ENCODE measurements at places on chromosomes 4 and X. TPM values are rescaled to one million over a fixed set of nuclear protein-coding genes. Genes with fewer than 3 reads are reported as not detected.

DNA sequence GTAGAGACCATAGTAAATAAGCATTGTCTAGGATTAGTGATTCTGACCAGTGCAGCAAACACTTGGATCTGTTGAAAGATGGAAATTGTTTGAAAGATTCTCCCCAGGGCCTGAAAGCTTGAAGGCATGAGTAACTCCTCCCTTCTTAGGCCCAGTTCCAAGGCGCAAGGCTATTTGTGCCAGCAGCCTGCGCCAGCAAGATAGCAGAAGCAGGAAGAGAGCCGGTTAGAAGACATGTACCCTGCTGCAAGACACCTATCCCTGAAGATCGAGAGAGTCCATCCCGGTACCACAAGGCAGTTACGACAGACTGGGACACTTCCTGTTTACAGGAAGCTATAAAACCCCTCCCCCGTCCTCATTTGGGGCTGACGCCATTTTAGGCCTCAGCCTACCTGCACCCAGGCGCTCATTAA is 72.4 kb upstream of the JADE1 start:
- DNase-seq = no peak

DNA sequence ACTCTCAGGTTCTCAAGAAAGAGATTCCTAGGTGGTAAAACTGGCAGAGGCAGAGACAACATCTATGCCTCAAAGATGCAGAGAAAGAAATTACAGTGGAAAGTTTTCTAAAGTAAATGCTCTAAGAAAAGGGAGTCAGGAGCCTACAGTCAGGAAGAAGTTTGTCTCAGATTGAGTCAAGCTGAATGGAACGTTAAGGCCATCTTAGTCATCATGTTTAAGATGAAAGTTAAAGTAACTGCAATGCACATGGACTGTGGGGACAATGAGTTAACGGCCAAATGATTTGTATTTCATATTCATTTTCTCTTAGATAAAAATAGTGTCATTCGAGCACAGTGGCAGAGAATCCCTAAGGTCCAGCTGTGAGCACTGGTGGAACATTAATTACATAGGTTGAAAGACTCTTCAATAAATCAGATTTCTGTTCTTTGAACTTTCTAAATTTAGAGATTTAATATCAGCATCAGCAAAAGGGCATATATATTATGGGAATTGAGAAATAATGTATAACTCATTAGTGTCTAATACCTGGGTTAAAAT is 384.6 kb downstream of the DTHD1 start:
- no peak for DNase-seq

DNA sequence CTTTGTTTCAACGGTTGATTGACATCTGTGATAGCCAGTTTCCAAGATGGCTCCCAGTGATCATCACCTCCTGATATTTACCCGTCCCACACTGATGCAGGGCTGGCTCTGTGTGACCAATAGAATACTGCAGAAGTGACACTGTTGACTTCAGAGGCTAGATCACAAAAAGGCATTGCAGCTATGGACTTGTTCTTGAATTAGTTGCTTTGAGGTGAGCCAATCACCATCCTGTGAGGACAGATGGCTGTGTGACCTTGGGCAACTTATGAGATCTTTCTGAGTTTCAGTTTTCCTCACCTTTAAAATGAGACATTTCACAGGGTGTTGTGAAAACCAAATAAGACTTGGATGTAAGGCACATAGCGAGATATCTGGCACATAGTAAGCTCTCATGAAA is 1.8 kb upstream of the GPR82 start:
- DNase-seq = no peak

- no peak for DNase-seq
Measured at GRCh38 chrX:130159776-130160175, 5.9 kb downstream of the AIFM1 start.

DNA sequence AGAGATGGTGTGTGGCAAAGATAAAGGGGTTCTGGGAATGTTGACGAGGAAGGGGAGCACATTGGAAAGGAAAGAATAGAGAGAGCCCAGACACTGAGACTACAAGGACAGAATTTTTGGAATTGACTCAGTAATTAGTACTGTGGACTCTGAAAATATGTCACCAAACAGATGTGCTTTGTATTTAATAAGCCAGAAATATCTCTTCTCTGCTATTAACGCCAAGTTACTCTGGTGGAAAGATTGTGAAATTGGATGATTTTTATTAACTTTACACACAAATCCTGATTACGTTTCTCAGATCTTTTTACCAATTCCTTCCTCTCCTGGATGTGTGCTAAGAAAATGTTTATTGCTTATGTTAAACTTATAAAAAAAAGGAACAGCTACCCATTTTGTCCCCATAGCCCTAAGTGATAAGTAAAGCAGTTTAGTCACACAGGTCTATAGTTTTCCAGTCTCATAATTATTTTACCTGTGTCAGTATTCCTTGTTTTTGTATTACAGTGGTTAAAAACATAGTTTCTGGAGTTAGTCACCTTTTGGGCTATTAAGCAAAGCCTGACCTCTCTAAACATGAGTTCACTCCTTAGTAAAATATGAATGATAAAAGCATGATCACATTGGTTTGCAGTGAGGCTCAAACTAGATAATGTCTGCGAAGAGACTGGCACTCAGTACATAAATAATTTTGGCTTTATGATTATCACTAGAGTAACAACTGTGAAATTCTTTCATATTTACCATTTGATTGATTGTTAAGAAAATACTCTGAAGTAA is 1068.3 kb downstream of the STIM2 start:
- peak; percentile 4 for DNase-seq

GRCh38 chr4:99586797-99587196 is 12.2 kb downstream of the MTTP start:
- DNase-seq = no peak

- no peak for DNase-seq
Measured at GRCh38 chrX:107659286-107659685, 31.0 kb downstream of the PRPS1 start.

DNA sequence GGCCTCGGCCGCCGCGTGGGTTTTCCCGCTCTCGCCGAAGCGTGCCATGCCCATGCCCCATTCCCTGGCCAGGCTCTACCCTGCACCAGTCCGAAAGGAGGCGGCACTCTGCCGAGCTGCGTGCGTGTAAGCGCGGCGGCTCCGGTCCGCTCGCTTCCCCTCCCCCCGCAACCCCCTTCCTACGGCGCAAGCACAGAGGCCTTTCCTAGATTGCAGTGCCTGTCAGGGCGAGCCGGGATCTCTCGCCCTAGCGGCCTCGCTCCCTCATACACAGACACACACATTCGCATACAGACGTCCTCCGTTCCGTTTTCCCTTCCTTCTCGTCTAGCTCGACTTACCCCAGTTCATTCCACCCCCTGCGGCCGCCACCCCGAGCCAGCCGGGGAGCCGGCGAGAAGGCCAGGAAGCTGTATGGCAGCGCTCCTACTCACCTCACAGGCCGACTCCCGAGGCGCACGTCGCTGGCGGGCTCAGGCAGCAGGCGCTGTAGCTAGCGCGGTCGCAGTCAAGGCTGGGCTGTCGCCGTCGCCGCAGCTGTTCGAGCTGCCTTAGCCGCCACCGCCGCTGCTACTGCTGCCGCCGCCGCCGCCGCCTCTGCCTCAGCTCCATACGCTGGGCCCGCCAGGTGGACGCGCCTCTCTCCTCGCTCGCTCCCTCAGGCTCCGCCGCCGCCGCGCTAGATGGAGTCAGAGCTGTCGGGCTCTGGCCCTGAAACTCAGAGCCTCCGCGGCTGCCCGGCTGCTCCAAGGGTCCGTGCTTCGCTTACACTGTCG is 615 bp downstream of the NEXMIF start:
- peak; percentile 23 for DNase-seq

- peak; percentile 41 for DNase-seq
Measured at GRCh38 chr4:119135721-119136121, at the start of gene MYOZ2. Gene MYOZ2, plus strand, starts transcription at chr4:119135832. Its CDS starts 694 bp downstream, at chr4:119136526.

DNA sequence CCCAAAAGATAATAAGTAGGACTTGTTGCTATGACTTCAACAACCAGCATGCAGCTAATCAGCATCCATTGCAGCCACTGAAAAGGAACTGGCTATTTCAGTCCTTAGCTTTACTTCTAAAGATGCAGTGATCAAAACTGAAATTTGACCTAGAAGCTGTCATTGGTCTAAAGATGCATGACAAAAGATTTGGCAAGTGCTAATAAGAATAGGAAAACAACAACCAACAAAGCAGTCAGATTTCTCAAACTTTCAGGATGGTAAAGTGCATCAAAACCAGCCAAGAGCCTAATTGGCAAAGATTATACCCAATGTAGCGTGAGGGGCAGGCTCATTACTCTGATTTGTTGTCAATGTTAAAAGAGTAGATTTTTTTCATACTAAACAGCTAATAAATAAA is 77.1 kb upstream of the WDR17 start:
- DNase-seq = no peak

GRCh38 chr4:24888475-24889344 is 24.1 kb downstream of the CCDC149 start:
- no peak for DNase-seq

DNA sequence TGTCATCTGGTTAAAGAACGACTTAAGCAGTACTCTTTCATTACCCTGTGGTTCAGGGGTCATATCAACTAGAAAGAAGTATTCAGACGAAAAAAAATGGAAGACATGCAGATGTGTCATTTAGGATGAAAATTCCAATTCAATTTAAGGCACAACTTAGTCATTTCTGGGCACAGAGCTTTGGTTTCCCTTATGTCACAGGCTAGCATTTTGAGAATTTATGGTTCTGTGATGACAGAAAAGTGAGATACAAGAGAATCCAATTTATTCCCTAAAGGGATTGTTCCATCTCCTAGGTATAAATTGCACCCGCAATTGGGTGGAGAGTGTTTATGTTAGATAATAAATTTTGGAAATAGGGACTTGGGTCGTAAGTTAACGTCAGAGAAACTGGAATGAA is 306.6 kb downstream of the STK32B start:
- DNase-seq = no peak

GRCh38 chr4:105978684-105979296 is 83.5 kb downstream of the NPNT start:
- DNase-seq = peak; percentile 33

DNA sequence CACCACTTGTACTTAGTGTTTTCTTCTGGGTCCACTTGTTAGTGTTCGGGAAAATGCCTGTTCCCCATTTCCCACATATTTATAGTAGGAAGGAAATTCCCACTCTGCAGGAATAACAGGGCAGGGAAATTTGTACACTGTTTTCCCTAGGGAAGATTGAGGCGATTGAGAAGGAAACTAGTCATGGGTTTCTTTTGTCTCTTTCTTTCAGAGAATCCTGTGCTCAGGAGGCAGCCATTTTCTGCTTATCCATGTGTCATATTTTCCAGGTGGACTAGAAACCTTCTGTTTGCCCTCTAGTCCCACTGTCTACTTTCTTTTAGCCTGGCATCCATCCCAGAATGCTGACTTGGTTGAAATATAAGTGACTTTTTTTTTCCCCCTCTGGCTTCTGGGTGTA is 299.1 kb upstream of the ANKRD50 start:
- no peak for DNase-seq

GRCh38 chr4:143441109-143441508 is 72.4 kb upstream of the SMARCA5 start:
- DNase-seq = no peak

Gene PABPC1L2A
- not detected for total RNA-seq

Gene MORC4
- 28.1 TPM for total RNA-seq

Gene TAF7L
- 0.17 TPM for total RNA-seq

Gene NOCT
- total RNA-seq = 20.6 TPM

Gene SMIM31
- not detected for total RNA-seq

Gene MFAP3L
- total RNA-seq = 9.1 TPM

All from mammary epithelial cell (primary cell).